H7 (cell line): ENCODE measurements at places on chromosomes 12 and 14. TPM values are rescaled to one million over a fixed set of nuclear protein-coding genes. Genes with fewer than 3 reads are reported as not detected.

DNA sequence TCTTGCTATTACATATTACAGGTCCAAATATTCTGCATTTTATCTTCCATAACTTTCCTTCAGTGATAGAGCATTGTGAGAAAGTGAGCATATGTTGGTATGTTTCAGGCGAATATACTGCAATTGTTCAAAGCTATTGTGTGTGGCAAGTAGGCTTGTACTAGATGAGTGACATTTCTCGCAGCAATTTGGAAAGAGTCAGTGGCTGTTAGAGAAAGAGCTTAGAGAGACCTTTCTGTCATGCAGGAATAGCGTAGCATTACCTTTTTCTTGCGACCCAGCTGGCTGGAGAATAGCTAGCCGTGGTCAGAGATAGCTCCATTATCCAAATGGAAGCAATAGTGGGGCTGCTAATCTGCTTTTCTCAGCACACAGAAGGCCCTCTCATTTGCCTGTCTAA is 678.5 kb upstream of the FOXG1 start:
- DNase-seq, result no peak

GRCh38 chr12:105214670-105215375 is 21.2 kb downstream of the APPL2 start:
- DNase-seq, result no peak

DNA sequence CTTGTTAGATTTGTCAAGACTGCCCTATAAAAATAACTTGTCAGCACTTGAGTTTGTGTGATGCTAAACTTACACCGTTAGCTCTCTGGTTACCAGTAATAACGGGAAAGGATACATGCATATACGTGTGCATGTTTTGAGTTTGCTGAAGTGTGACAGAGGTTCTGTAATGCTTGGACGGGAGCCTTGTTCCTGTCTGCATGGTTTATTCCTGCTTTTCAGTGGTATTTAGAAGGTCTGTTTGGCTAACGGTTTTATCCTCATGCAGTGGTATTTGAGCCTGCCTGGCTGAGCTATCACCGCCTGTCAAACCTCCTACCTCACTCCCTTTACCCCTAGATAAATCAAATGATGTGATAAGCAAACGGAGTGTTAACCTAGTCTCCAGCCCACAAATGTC is 305.6 kb downstream of the GALC start:
- no peak for DNase-seq

- DNase-seq, result peak; percentile 11
These were observed 35.5 kb upstream of the OR5AU1 start for GRCh38 chr14:21191261-21191808.

GRCh38 chr12:2190896-2191533 is 138.2 kb downstream of the CACNA1C start:
- DNase-seq, result no peak

- DNase-seq, result no peak
These were observed 95.1 kb downstream of the CAND1 start for GRCh38 chr12:67364228-67364627.

- DNase-seq, result no peak
These were observed 16.2 kb downstream of the AACS start for GRCh38 chr12:125081427-125081826.

DNA sequence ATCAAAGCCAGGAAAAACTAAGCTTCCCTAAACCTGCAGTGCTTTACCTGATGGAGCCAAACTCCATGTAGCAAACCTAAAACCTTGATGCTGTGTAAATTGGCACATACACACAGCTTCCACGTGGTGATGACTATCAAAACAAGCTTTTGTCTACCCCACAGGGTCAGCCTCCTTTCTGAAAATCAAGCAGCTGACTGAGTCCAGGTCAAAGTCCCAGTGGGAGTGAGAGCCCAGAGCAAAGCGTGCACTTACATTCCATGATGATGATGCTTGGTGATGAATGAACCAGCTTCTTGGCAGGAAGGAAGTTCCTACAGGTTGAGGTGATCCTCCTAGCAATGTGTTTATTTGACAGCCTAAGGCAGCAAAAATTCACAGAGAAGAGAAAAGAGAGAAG is 630.0 kb upstream of the TBX3 start:
- DNase-seq, result no peak

DNA sequence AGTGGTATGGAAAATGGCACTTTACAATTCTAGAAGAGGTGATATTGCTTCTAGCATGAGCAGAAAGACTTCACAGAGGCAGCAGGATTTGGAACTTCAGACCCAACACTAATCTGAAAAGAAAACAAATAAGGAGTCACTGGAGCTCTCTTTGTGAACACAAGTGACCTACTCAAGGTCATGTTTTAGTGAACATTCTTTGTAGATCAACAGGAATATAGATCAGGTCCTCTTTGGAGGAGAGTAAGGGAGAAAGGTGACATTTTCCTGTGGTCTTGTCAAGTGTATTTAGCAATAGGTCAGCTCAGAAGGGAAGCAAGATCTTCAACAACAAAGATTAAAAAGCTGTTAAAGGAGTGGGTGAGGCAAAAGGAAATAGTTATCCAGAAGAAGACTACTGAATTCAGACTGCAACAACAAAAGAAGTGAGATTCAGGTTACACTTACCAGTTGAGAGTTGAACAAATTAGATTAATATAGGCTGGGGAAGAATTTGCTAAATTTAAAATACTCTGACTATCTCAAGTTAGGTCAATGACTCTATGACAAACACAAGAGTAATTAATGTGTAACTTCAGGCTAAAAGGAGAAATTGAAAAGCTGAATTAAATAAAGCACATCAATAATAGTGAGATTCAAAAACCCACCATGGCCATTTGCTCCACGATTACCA is 528.2 kb downstream of the RPS29 start:
- DNase-seq, result no peak

DNA sequence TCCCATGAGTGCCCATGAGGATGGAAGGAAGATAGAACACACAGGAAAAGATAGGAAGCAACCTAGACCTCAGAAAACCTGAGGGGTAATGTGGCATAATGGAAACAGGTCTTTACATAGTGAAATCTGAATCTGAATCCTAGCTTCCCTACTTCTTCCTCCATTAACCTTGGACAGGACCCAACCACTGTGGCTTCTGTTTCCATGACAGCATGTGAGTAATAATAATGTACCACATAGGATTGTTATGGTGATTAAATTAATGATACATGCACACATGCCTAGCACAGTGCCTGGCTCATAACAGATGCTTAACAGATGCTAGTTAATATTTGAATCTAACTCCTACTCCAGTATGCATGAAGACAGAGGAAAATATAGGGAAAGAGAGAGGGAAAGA is 11.2 kb downstream of the TTC9 start:
- no peak for DNase-seq

DNA sequence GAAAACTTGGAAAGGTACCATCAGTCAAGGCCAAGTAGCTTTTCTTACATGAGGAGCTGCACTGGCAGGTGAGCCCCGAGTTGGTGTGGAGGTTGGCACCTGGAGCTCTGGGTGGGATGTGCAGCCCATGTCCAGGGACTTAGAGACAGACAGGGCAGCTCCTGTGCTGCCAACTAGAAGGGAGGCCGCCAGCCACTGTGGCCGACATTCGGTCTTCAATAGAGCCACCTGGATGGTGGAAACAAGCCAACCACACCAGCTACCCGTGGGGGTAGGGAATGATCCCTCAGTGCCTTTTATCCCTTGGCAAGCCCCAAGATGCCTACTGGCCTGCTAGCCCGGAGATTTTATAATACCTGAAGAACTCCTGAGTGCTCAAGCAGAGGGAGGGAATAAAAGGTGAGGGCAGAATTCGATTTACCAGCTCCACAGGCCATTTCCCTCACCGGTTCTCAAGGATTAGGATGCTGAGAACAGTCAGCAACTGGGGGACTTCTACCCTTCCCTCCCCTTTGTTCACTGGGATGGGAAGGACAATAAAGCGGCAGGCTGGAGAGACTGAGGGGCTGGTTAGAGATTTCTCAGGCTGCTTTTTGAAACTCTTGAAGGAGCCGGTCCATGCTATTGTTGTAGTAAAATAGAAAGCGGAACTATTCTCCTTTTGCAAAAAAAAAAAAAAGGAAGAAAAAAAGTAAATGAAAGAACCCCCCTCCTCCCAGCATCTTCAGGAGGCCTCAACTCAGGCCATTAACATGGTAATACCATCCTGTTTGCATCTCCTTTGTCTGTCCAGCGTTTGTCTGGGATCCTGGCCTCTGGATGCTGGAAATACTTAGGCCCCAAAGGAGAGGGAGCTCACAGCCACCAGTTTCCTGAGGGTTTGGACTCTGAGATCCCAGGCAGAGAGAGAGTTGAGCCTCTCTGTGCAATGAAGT is 321.6 kb downstream of the ZFP36L1 start:
- DNase-seq, result peak; percentile 67

- no peak for DNase-seq
These were observed 21.9 kb upstream of the EID3 start for GRCh38 chr12:104281636-104282035.

DNA sequence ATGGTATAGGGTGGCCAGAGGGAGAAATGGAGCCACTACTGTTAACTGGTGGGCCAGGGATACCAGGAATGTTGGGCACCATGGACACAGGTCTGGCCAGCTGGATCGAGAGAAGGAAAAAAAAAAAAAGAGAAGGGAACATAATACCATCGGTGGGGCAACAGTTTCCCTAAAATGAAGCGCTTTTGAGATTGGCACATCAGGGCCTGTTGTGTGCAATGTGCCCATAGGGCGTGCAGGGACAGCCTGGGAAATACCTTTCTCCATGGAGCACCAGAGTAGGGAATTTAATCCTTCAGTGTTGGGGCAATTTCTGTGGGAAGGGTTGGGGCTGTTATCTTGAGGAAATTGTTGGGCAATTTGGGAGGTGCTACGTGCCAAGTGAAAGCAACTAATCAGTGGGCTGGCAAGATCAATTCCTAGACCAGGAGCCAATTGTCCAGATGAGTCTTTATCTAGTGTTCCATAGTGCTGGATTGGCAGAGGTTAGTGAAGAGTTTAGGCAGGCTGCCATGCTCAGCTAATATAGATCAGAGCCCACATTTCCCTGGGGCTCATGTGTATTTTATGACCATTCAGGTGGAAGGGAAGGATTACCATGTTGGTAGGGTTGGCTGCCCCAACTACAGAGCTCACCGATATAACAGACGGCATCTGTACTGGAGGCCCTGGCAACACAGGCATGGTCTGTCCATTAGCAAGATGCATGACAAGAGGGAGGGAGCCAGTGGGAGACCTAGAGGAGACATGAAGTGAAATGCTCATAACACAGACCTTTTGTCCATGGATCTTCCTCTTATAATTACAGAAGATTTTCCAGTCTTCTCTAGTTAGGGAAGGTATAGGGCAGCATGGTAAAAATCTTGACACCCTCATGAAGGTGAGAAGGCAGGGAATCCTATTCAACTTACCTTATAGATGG is 25.5 kb upstream of the NPFF start:
- DNase-seq, result no peak

DNA sequence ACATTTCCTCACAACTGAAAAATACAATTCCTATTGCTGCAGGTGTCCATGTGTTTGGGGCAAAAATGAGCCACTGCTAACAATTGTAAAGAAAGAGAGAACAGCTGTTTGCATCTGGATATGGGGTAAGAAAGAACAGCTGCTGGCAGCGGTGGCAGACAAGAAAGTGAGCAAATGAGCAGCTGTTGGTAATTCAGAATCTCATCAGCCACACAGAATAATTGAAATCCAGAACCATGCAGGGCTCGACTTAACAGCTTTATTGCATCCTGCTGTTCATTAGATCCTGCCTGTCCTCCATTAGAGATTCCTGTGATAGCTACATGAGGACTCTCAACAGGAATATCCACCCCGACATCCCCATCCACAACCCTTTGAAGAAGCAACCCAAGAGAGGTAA is 62.5 kb upstream of the TSPAN8 start:
- DNase-seq, result no peak

DNA sequence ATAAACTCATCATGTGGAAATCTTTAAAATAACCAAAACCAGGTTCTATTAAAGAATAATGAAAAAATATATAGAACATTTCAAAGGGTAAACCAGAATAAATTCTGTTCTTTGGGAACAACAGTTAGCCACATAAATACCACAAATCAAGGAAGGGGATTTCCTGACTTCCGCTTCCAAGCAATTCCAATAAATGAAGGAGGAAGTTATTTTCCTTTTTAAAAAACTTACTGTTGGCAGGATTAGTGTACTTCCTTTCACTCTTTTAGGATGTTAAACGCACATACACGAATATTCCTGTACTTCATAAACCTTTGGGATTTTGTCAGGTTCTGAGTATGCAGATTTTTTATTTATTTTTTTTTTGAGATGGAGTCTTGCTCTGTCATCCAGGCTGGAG is 13.7 kb upstream of the LIMA1 start:
- DNase-seq, result no peak

GRCh38 chr12:24820872-24821271 is 128.0 kb downstream of the BCAT1 start:
- no peak for DNase-seq

DNA sequence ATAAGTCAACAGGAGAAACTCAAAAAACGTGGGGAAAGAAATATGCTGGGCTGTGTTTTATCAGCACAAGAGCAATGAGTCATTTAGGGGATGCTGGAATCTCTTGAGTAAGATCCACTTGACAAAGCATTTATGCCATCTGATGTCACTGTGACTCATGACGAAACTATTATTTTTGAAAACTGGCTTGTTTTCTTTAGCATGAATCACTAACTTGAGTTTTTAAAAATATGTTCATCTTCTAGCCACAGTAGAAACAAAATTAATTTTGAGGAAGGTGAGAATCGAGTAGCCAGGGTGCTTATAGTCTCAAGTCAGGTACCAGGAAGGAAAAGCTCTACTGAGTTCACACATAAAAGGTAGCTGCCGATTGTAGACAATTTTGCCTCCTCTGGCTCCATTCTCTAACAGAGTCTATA is 456.2 kb upstream of the MGAT4C start:
- no peak for DNase-seq

GRCh38 chr12:132772606-132773005 is 11.0 kb upstream of the ANKLE2 start:
- no peak for DNase-seq

- no peak for DNase-seq
These were observed 145.6 kb downstream of the DYRK2 start for GRCh38 chr12:67794161-67794560.

TCTN1 gene
- total RNA-seq, result 6.2 and 7.8 TPM in 2 replicates

MUCL1 gene
- total RNA-seq, result not detected in 2 replicates

ZNF385A gene
- total RNA-seq, result 2.7 and 3.5 TPM in 2 replicates

MMP19 gene
- total RNA-seq, result 1.1 and 1.4 TPM in 2 replicates

NEUROD4 gene
- total RNA-seq, result not detected in 2 replicates

CLEC4D gene
- 0.07 TPM in 1 of 2 replicates, not detected in the other for total RNA-seq

POU6F1 gene
- total RNA-seq, result 8.3 and 11.8 TPM in 2 replicates

G2E3 gene
- total RNA-seq, result 41.1 and 50.3 TPM in 2 replicates

NINJ2 gene
- 0.74 and 2.6 TPM in 2 replicates for total RNA-seq
